T-cell (primary cell): ENCODE measurements at places on chromosomes 16 and 17.

- peak; percentile 73 for DNase-seq
These were observed 82.0 kb upstream of the ALOX12 start for GRCh38 chr17:6913608-6914443.

DNA sequence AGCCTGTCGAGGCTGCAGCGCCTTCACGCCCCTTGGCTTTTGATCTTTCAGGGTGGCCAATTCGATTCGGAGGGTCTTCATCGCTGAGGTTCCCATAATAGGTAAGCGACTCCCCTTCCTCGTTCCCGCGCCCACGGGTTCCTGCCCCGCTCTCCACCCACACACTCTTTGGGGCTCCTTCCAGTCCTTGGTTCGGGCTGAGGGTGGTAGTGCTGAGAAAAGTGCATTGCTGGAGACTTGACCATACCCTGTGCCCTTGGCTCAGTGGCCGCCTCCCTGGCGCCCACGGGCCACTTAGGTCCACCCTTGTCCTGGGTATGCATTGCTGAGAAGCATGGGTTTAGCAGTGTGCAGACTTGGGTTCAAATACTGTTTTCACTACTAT lies 491 bp downstream of the POLR2C start:
- no peak for DNase-seq

GRCh38 chr17:73984941-73985340 lies 218.5 kb upstream of the RPL38 start:
- no peak for DNase-seq

DNA sequence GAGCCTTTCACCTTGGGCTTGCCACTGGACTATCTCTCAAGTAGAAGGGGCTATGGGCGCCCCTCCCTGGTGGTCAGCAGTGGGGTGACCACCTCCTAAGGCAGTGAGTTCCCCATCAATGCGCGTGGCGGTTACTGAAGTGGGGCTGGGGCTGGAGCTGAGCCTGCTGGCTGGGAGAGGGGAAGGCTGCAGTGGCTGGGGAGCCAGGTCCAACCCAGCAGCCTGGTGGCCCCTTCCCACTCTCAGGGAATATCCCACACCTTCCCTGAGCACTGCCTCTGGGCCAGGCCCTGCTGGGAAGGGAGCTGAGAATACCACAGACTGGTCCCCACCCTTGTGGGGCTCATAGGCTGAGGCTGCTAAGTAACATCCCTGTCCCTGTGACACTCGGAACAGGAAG lies 19.8 kb upstream of the MPRIP start:
- DNase-seq = no peak

DNA sequence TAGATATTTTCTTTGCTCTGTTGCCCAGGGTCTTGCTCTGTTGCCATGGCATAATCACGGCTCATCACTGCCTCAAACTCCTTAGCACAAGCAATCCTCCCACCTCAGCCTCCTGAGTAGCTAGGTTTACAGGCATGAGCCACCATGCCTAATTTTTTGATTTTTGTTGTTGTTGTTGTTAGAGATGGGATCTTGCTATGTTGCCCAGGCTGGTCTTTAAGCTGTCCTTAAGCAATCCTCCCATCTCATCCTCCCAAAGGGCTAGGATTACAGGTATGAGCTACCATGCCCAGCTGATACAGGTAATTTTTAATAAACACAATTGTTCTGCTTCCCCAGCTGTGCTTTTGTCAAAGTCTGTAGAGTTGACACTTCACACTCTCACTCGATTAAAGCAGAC lies 159.3 kb downstream of the PARN start:
- DNase-seq = no peak

- DNase-seq = no peak
These were observed 131.4 kb downstream of the CA10 start for GRCh38 chr17:52027081-52027480.

- DNase-seq = no peak
These were observed 9.4 kb upstream of the GNA13 start for GRCh38 chr17:65065906-65066305.

DNA sequence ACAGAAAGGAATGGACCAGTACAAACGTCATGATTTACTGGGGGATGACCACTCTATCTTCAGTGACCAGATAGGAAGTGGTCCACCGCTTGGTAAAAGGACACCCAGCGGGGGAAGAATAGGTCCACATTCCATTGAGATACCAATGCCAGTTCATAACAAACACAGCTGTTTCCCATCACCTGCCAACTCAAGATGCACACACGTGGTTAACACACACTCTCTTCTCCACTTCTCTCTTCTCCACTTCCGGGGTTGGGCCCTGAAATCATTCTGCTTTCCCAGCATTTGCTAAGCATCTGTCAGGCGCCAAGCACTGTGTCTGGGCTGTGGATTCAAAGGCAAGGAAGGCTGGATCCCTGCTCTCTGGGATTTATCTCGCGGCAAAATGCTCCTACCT lies 175.5 kb downstream of the SLC39A11 start:
- no peak for DNase-seq

DNA sequence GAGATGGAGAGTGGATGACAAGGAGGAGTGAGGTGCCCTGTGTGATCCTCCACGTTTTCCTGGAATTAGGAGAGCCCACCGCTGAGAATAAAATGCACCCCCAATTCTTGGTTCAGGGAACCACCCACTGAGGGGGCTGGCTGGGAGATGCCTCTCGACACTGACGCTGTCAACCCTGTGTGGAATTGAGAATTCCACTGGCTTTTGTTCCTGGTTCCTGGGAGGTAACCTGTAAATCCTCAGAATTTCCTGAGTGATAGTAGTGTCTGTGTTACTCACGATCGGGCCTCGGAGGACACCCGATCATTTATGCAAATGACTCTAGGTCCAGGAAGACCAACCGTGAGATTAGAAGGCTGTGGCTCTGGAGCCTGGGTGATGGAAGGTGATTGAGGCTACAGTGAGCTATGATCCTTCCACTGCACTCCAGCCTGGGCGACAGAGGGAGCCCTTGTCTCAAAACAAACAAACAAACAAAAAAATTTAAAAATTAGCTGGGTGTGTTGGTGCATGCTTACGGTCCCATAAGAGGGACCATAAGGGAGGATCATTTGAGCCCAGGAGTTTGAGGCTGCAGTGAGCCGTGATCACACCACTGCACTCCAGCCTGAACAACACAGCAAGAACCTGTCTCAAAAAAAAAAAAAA lies 11.7 kb upstream of the PRPSAP1 start:
- no peak for DNase-seq

DNA sequence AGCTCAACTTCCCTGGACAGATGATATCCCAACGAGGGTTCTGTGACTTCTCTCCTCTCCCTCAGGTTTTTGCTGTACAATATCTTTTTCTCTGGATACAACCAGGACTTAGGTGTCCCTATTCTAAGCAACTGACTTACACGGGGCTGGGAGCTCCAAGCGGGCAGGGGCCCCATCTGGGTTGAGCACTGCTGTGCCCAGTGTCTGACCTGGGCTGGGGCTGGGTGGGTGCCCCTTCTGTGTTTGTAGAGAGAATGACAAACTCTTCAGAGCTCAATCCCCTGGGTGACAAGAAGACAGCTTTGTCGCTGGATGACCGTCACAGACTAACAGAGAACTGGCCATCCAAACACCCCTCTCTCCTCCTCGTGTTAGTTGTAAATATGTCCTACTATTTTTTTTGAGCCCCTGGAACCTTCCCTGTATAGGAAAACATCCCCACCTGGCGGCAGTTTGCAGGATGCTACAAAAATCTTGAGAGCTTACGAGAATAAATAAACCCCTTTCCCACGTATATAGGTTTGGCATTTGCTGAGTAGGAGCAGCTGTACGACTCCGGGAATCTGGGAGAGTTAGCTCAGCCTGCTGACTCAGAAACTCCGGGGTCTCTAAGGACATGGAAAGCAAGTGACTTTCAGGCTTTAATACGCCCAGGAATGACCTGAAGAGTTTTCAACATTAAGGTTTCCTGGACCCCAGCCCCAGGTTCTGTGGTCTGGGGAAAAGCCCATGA lies 23.7 kb upstream of the RCVRN start:
- no peak for DNase-seq

DNA sequence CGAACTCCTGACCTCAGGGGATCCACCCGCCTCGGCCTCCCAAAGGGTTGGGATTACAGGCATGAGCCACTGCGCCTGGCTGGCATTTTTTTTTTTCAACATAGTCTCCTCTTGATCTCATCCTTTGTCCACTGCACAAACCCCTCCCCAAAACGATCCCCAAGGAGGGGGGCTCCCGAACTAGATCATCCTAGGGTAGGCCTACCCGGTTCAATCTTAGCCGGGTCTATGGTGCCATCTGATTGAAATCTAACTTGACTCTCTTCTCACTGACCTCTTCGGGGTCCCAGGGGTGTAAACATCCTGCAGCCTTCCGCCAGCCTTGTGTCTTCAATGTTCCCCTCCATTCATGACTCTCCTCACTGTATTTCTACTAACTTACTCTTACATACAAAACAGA lies 140.5 kb upstream of the CRHR1 start:
- DNase-seq = no peak

GRCh38 chr16:57475711-57476339 lies 10.5 kb downstream of the DOK4 start:
- peak; percentile 66 for DNase-seq

DNA sequence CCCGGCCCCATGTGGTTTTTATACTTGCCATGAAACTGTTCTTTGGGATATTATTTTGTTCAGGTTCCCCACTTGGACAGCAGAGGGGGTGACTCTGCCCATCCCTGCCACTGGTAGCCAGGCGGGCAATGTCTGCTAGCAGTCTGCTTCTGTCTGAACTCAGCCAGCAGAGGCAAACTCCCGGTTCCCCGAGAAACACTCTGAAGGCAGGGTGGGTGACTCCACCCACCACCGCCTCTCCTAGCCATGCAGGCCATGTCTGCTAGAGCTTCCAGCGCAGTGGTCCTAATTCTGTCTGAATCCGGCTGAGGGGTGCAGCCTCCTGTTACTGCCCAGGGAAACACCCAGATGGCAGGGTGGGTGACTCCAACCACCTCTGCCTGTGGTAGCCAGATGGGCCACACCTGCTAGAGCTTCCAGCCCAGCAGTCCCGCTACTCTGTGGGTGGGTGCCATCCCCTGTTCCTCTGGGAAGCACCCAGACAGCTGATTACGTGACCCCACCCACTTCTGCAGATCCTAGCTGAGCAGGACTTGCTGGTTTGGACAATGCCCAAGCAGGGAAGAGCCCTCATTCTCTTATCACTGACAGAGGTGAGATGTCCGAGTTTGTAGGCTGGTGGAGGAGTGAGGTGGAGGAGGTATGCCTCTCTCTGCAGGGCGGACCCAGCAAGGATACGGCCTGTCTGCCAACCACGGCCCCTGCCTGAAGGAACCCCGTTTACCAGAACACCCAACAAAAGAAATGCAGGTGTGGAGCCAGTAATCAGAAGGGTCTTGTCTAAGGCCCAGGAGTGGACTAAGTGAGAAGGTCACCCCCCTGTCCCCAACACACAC lies 22.4 kb downstream of the NLRP1 start:
- no peak for DNase-seq

GRCh38 chr17:69018022-69018615 lies 42.6 kb downstream of the ABCA9 start:
- no peak for DNase-seq

DNA sequence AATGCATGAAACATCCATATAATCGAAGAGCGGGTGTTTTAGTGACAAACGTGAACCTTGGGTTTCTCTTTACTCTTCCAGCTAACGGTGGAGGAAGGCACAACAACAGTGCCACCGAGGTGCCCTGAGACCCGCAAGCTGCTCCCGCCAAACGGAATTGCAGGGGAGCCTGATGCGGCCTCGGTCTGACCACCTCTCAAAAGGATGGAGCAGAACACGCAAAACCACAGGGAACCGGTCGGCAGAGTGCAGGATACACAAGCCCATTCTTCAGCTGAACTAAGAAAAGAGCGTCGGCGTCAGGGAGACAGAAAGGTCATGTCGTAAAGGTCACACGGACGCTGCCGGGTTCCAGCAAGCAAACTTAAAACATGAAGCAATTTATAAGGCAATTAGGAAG lies 109.5 kb upstream of the ZNF750 start:
- DNase-seq = no peak

DNA sequence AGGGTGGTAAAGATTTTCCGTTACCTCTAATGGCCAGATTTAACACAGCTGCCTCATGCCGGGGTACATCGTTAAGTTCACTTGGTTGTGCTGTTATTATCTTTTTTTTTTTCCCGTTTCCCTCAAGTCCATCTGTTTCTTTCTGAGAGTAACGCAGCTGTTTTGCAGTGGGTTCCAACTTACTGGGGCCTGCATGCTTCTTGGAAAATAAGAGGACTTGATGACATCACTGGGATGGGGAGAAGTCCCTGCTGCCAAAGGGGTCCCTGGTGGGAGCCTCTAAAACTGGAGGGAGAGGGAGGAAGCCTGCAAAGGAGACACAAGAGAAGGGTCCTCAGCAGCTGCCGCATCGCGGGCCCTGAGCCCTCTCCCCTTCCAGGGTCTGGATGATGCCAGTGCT lies 77.8 kb upstream of the NOL11 start:
- no peak for DNase-seq

DNA sequence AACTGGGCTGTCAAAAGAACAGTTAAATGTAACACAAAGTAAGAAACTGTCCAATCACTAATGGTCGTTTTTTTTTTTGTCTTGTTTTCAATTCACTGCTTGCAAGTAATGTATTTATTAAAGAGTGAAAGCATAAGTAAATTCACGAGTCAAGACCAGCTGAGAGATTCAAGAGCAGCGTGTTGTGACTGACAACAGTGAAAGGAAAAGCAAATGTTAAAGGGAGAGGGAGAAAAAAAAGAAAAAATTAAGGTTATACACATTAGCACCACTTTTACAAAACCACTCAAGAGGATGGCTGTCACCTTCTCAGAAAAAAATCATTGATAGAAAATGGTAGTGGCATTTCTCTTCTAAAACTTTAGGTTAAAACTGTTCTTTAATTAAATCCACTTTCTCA lies 36.1 kb downstream of the GPATCH8 start:
- no peak for DNase-seq

- no peak for DNase-seq
These were observed 20.1 kb upstream of the KRT19 start for GRCh38 chr17:41547921-41548843.

- DNase-seq = peak; percentile 57
These were observed 16.7 kb downstream of the RFFL start for GRCh38 chr17:35046740-35047283.

DNA sequence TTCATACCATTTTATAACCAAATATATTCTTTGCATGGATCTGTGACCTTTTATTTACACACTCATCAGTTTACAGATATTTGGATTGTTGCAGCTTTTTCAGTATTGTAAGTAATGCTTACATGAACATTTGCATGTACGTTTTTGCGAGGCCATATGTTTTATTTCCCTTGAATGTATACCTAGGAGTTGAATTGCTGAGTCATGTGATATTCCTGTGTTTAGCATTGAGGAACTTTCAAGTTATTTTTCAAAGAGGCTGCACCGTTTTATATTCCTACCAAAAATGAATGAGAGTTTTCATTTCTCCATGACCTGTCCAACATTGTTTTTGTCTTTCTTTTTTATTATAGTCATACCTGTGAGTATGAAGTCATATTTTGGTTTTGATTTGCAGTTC lies 392.1 kb downstream of the CNTNAP4 start:
- DNase-seq = no peak

DNA sequence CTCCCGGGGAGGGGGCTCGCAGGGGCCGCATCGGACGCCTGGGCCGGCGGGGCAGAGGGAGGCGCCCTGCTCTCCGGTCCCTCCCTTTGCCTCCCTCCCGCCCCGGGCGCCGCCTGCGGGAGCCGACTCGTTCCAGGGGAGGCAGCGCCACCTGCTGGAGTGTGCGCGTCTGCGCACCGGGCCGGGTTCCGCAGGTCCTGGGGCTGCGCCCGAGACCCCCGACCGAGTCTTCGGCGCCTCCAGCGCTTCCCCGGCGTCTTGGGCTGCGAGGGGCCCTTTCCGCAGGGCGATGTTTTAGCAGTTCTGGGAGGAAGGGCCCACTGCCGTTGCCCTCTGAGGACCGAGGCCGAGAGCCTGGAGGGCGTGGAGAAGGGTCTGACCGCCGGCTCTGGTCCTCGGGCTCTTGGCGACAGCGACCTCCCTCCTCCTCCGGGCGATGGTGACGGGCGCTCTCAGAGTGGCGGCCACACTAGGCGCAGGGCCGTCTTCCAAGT lies 106.3 kb downstream of the SEC14L1 start:
- peak; percentile 78 for DNase-seq
